ENCODE measurements at places on chromosomes 16 and 17. TPM values are rescaled to one million over a fixed set of nuclear protein-coding genes. Genes with fewer than 3 reads are reported as not detected.

DNA sequence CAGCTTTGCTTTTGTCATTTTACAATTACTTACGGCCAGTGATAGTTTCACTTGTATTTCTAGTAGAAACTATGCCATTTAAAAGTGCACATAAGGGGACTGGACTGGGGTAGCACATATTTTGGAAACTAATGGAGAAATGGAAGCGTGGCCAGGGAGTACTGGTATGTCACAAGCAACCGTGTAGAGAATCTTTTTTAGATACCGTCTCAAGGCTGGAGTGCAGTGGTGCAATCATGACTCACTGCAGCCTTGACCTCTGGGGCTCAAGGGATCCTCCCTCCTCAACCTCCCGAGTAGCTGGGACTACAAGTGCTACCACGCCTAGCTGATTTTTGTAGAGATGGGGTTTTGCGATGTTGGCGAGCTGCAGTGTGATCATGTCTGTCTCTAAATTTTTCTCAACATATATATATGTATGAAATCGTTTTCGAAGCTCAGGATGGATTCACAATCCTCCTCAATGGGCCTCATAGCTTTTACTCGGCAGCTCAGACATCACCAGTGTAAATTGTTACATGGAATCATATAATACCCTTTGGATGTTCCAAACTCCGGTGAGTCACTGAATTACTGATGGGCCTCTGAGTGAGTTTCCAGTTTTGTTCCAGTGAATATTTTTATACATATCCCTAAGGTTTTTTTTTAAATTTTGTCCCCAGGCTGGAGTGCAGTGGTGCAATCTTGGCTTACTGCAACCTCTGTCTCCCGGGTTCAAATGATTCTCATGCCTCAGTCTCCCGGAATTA is 51.7 kb downstream of the ZNF778 start:
- H3K27me3 ChIP-seq, result no peaks in the 10 kb centered on the region
- no peak overlapping the region for H3K4me3 ChIP-seq
- peaks cover 48% of the 10 kb centered on the region for H3K36me3 ChIP-seq
- no peak overlapping the region for H3K27ac ChIP-seq

GRCh38 chr16:58339452-58339981 is 44.7 kb upstream of the PRSS54 start:
- DNase-seq, result peak; percentile 83
- H3K4me1 ChIP-seq, result peaks cover 4% of the 10 kb centered on the region
- no peak overlapping the region for H3K4me3 ChIP-seq
- H3K36me3 ChIP-seq, result no peaks in the 10 kb centered on the region
- no peaks in the 10 kb centered on the region for H3K27me3 ChIP-seq

The ZNF624 gene
- total RNA-seq, result 4.1 TPM

- H3K27ac ChIP-seq, result no peak overlapping the region
- H3K4me3 ChIP-seq, result no peak overlapping the region
- DNase-seq, result no peak
- no peaks in the 10 kb centered on the region for H3K4me1 ChIP-seq
- H3K27me3 ChIP-seq, result no peaks in the 10 kb centered on the region
Measured at GRCh38 chr17:82149401-82150099, 51.5 kb upstream of the FASN start.

GRCh38 chr16:50304467-50305440 is 38.4 kb downstream of the ADCY7 start:
- H3K27ac ChIP-seq, result no peak overlapping the region
- H3K4me1 ChIP-seq, result no peaks in the 10 kb centered on the region
- no peaks in the 10 kb centered on the region for H3K27me3 ChIP-seq
- peak; percentile 36 for DNase-seq
- H3K36me3 ChIP-seq, result no peaks in the 10 kb centered on the region

- peak; percentile 98 for DNase-seq
- no peaks in the 10 kb centered on the region for H3K27me3 ChIP-seq
- peak overlapping the region; percentile 82 for H3K4me3 ChIP-seq
- H3K4me1 ChIP-seq, result no peaks in the 10 kb centered on the region
Measured at GRCh38 chr16:22195695-22196558, 10.2 kb upstream of the EEF2K start.

The KCNH6 gene
- 0.75 TPM for total RNA-seq

DNA sequence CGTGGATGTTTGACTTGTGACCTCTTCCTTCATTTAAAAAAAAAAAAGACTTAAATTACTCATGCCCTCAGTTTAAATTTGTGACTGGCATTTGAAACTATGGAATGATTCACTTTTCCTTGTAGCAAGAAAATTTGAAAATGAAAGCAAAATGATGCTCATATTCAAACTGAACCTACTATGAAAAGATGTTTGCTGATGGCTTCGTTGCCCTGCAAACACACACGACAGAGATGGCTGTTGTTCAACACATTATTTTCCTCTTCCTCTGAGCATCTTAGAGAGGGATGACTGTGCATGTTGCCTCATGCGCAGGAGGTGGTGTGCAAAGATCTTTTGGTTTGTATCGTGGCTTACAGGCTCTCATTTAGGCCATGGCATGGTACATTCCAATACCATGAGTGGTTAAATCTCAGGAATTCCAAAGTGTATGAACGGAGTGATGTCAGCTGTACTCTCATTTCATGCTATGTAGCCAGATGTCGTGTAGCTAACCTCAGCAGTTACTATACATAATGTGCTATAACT is 164.5 kb downstream of the PRKCA start:
- no peak for DNase-seq
- H3K4me3 ChIP-seq, result no peak overlapping the region
- H3K27me3 ChIP-seq, result no peaks in the 10 kb centered on the region
- no peaks in the 10 kb centered on the region for H3K36me3 ChIP-seq
- no peaks in the 10 kb centered on the region for H3K4me1 ChIP-seq

GRCh38 chr17:41771389-41772206 is 14.9 kb downstream of the JUP start:
- no peaks in the 10 kb centered on the region for H3K4me1 ChIP-seq
- peaks cover 76% of the 10 kb centered on the region for H3K36me3 ChIP-seq
- DNase-seq, result no peak
- no peak overlapping the region for H3K4me3 ChIP-seq
- no peaks in the 10 kb centered on the region for H3K27me3 ChIP-seq

The NECAB2 gene
- 4.1 TPM for total RNA-seq

DNA sequence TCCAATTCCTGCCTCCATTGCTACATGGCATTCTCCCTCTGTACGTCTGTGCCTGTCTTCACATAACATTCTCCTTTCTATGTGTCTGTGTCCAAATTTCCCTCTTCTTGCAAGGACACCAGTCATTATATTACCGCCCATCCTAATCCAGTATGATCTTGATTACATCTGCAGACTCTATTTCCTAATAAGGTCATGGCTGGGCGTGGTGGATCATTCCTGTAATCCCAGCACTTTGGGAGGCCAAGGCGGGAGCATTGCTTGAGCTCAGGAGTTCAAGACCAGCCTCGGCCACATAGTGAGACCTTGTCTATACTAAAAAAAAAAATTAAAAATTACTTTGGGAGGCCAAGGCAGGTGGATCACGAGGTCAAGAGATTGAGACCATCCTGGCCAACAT is 5.0 kb upstream of the PRR14 start:
- no peaks in the 10 kb centered on the region for H3K36me3 ChIP-seq
- no peak for DNase-seq
- no peak overlapping the region for H3K4me3 ChIP-seq
- H3K27ac ChIP-seq, result no peak overlapping the region
- peaks cover 11% of the 10 kb centered on the region for H3K27me3 ChIP-seq

The CDH13 gene
- total RNA-seq, result 0.86 TPM

DNA sequence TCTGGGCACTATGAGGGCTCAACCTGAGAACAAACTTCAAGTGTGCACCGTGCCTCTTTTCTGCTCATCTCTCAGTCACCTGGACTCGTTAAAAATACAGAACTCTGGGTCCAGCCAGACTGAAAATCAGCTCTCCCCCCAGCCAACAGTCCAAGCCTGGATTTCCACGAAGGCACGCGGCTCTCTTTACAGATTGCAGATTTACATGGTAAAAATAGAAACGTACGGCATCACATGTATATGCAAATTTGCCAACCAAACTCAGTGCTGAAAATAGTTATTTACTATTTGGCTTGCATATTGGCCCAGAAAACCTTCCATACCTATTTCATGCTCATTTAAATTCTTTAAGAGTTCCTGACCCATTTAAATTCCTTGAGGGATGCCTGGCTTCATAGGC is 315.8 kb downstream of the MAF start:
- no peaks in the 10 kb centered on the region for H3K27me3 ChIP-seq
- no peak overlapping the region for H3K27ac ChIP-seq
- no peak overlapping the region for H3K4me3 ChIP-seq
- no peaks in the 10 kb centered on the region for H3K4me1 ChIP-seq
- H3K36me3 ChIP-seq, result no peaks in the 10 kb centered on the region

The RPRML gene
- total RNA-seq, result 0.36 TPM

The BRICD5 gene
- 15.0 TPM for total RNA-seq

DNA sequence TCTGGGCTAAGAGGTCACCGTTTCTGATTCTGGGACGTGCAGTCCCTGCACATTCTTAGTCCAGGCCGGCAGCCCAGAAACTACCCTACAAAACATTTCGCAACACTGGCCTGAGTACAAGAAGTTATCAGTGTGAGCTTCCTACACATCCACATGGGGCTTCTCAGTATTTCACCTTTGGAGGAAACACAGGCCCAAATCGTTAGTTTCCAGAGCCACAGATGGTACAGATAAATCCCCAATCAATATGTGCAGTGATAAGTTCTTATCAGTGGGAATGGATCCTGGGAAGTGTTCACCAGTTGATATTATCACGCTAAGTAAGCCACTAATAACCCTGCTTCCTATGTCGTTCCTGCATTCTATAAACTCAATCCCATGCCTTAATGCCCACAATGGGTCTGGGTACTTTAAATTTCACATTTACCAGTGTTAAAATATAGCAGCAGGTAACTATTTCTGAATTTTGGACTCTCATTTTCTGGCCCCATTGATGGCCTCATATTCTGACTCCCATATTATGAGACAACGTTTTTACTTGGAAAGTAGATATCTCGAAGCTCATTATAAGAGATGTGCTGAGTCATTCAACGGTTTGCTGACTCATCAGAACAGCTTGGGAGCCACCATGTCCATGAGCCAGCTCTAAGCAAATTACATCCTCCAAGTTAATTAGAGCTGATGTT is 370.2 kb upstream of the MAF start:
- peaks cover 28% of the 10 kb centered on the region for H3K27me3 ChIP-seq
- no peak overlapping the region for H3K4me3 ChIP-seq
- no peaks in the 10 kb centered on the region for H3K36me3 ChIP-seq
- no peaks in the 10 kb centered on the region for H3K4me1 ChIP-seq
- H3K27ac ChIP-seq, result no peak overlapping the region

GRCh38 chr16:81696961-81697615 is 82.0 kb upstream of the PLCG2 start:
- H3K4me1 ChIP-seq, result no peaks in the 10 kb centered on the region
- H3K27ac ChIP-seq, result peak overlapping the region; percentile 86
- peaks cover 54% of the 10 kb centered on the region for H3K36me3 ChIP-seq
- no peak overlapping the region for H3K4me3 ChIP-seq

GRCh38 chr17:15917438-15918027 is 27.4 kb upstream of the ADORA2B start:
- no peaks in the 10 kb centered on the region for H3K36me3 ChIP-seq
- H3K27ac ChIP-seq, result no peak overlapping the region

DNA sequence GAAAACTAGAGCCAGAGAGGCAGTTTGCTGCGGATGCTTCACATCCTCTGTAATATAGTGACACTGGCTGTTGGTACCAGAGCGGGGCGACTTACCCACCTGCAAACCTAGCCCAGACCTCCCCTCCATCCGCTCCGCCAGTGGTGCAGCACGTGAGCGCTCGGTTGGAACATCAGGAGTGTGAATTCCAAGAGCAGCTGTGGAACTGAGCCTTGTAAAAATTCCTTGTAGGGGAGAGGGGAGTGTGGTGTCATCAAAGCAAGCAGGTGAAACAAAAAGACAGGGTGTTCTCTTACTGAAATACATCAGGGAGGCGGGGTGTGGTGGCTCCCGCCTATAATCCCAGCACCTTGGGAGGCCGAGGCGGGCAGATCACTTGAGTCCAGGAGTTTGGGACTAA is 51.3 kb downstream of the CCDC42 start:
- peak; percentile 84 for DNase-seq
- peaks cover 7% of the 10 kb centered on the region for H3K4me1 ChIP-seq
- no peak overlapping the region for H3K4me3 ChIP-seq
- H3K27ac ChIP-seq, result no peak overlapping the region

- H3K27me3 ChIP-seq, result peaks cover 18% of the 10 kb centered on the region
- H3K4me1 ChIP-seq, result no peaks in the 10 kb centered on the region
- H3K4me3 ChIP-seq, result peak overlapping the region; percentile 93
- peak; percentile 99 for DNase-seq
- H3K27ac ChIP-seq, result no peak overlapping the region
- no peaks in the 10 kb centered on the region for H3K36me3 ChIP-seq
Measured at GRCh38 chr16:3152277-3152990, 17.6 kb downstream of the ZNF213 start.

GRCh38 chr17:35167666-35168065 is 20.0 kb downstream of the UNC45B start:
- no peaks in the 10 kb centered on the region for H3K4me1 ChIP-seq
- no peak overlapping the region for H3K27ac ChIP-seq
- no peaks in the 10 kb centered on the region for H3K36me3 ChIP-seq
- H3K27me3 ChIP-seq, result no peaks in the 10 kb centered on the region
- no peak overlapping the region for H3K4me3 ChIP-seq

The GRB7 gene
- total RNA-seq, result 74.3 TPM
